Muscle of leg (tissue), 16 donors: ENCODE measurements at places on chromosomes 13 and 19. TPM values are rescaled to one million over a fixed set of nuclear protein-coding genes. Genes with fewer than 3 reads are reported as not detected.

EHD2 gene
- 132 TPM for polyA plus RNA-seq

KCNRG gene
- 1.00 TPM for polyA plus RNA-seq

ZNF530 gene
- polyA plus RNA-seq = 3.8 TPM

DNA sequence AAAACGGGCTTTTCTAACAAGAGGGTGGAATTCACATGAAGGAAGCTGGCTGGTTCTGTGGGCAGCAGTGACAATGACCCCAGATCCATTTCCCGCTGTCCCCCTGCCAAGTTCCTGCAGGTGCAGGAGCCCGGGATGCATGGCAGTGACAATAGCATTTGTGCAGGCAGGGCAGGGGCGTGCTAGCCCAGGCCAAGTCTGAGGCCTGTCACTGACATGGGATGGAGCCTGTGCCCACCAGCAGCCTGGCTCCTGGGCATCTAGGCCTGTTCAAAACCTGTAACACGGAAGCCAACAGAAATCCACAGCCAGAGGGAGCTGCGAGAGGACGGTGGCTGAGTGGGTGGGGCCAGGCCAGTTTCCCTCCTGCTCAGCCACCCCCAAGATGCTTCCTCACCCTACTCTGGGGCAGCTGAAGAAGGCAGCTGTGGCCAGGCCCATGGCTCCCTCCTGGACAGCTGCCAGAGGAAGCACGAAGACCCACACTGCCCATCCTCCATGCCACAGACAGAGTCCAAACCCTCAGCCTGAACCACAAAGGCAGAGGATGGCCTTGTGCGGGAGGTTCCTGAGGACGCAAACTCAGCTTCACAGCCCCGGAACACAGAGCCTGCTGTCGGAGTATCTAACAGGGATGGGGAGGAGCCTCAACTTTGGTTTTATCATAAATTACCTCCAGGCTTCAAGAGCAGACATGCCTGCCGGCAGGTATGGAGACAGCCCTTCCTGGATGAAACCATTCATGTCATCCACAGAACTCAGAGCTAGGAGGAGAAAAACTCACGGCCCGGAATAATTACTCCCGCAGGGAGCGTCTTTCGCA, 74.0 kb downstream of the CEBPG start:
- DNase-seq = no peak

GRCh38 chr13:98174307-98174706, 2.8 kb downstream of the RNF113B start:
- DNase-seq = peak; percentile 80

DNA sequence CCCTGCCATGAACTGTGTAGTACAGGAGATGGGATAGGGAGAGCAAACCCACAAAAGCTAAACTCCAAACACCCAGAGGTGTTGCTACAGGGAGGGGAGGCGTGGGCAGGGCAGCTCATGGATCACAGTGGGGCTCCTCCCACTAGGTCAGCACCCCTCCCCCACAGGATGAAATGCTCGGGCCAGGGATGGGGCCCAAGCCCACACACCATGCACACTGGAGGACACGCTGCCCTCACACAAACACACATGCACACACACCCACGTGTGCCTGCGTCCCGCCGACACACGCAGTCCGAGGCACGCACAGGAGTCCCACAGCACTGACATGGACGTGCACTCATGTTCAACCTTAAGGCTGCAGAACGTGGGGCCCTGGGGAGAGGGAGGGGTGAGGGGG, 6.0 kb upstream of the CCNP start:
- DNase-seq = no peak

- DNase-seq = no peak
Observed at GRCh38 chr13:40558656-40559055, 107.8 kb downstream of the FOXO1 start.

ZNF524 gene
- polyA plus RNA-seq = 9.4 TPM

- DNase-seq = no peak
Observed at GRCh38 chr13:30639671-30640070, 22.0 kb downstream of the USPL1 start.

SYT5 gene
- polyA plus RNA-seq = 0.08 TPM

DNA sequence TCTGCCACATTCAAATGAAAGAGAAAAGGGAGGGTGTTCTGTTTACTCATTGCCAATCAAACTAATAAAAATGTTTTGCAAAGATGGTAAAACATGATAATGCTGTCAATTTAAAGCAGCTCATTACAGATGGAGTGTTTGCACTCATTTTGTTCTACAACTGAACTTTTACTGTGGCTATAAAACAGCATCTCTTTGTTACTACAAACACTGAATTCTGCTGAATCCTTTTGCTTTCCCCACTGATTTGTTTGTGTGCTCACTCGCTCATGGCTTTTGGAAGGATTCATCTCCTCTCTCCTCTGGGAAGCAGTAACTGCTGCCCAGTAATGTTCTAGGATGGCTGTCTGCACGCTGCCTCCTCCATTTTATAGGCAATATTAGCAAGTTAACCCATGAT, 434.5 kb downstream of the PCDH9 start:
- peak; percentile 47 for DNase-seq

- DNase-seq = no peak
Observed at GRCh38 chr19:47172666-47173455, 42.2 kb downstream of the SAE1 start.

- no peak for DNase-seq
Observed at GRCh38 chr13:49701491-49701890, 10.2 kb upstream of the EBPL start.

GRCh38 chr13:24650161-24650560, 30.0 kb upstream of the ATP12A start:
- peak; percentile 56 for DNase-seq

DNA sequence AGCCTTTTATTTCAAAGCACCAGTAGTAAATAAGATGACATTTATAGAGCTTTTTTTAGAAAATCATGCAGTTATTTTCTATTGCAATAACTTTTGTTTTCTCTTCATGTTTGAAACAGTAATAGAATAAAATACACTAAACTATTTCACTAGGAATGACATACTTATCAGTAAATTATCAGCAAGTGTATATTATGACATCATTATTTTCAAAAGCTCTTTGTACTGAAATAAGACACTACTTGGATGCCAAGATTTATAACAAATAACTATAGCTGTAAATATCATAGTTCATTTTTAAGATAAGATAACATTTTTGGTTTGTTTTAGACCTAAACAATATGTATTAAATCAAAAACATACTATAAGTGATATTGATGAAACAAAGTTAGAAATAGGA, 56.8 kb downstream of the STOML3 start:
- no peak for DNase-seq

SACS gene
- polyA plus RNA-seq = 58.1 TPM

TMEM59L gene
- 4.4 TPM for polyA plus RNA-seq

GAPDHS gene
- not detected for polyA plus RNA-seq

GRCh38 chr13:77516342-77516789, 19.1 kb upstream of the SCEL start:
- DNase-seq = no peak

DNA sequence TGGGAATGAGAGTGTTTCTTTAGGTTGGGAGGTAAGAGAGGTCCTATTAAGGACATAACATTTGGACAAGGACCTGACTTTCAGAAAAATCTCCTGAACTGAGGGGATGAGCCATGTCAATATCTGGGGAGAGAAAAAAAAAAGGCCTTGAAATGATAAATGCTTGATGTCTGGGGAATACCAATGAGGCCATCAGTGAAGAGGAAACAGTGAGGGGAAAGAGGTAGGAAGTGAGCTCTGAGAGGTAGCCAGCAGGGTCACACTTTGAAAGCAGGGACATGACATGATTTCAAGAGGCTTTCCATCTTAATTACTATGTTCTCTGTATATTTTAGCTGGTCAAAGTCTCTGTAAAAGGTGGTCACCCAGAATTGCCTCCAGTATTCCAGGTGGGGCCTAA, 9.9 kb upstream of the UBE2L5 start:
- DNase-seq = no peak

DNA sequence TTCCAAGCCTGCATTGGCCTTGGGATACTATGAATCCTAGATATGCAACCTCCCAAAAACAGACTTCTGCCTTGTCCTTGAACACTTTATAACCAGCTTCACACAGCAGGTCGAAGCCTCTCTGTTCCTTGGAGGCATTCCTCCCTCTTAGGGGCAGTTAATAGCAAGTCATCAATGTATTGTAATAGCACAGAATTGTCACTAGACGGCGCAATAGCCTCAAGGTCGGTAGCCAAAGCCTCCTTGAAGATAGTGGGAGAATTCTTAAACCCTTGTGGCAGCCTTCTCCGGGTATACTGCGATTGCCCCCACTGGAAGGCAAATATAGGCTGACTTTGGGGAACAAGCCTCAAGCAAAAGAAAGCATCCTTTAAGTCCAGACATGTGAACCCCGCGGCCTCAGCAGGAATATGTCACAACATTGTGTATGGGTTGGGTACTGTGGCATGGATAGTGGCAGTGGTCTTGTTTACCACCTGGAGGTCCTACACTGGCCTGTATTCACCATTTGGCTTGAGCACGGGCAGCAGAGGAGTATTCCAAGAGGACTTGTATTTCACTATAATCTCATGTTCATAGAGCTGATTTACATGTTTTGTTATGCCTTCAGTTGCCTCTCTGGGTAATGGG, 61.1 kb downstream of the ZNF431 start:
- peak; percentile 27 for DNase-seq

GRCh38 chr19:7575434-7576040, 20.1 kb upstream of the CAMSAP3 start:
- no peak for DNase-seq

DNA sequence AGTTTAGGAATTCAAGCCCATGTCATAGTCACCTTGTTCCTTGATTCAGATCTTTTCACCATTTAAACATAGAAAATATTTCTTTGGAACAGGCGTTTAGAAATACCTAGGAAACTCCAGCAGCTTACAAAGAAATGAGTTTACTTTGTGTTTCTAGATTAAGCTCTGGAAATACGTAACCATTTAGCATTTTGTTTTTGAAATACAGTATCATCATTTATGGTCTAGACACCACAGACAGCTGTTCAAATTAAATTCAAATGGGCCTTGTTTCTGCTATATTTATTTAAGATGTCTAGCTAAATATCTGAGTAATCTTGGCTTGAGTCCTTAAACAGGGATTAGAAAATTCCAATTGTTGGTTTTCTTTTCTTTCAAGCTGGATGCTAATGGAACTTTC, 228.5 kb downstream of the NDFIP2 start:
- DNase-seq = peak; percentile 45

DNA sequence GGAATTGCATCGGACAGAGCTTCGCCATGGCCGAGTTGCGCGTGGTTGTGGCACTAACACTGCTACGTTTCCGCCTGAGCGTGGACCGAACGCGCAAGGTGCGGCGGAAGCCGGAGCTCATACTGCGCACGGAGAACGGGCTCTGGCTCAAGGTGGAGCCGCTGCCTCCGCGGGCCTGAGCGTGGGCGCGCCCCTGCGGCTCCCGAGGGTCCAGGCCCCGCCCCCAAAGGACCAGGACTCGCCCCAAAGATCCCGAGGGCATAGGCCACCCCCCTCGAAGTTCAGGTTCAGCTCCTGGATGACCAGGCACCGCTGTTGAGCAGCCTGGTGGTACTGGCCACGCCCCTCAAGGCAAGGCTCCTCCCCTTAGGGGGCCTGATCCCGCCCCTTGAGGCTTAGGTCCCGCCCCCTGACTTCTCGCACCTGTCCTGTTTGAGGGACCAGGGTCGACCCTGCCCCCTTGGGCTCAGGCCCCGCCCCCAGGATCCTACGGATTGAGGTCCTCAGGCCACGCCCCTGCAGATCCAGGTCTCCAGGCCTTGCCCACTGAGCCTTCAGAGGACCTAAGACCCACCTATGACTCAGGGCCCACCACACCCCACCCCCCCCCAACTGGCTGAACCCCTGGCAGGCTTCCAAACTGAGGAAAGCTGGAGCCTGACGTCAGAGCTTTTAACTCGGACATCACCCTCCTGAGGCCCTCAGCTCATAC, 43.1 kb downstream of the CYP4F22 start:
- peak; percentile 4 for DNase-seq

DNA sequence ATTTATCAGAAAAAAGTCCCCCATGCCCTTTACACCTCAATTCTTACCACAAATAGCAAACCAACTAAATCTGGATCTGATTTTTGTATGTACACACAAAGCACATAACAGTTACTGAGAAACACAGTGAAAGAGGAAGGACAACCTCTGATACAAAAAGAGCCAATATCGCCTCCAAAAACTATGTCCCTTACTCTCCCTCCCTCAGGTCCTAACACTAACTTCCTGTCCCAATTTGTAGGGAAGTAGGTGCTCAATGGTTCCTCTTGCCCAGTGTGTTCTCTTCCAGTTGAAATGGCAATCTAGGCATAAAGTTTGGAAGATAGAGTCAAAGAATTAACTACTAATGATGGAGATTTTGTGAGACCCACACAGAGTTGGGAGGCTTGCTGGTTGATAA, 15.8 kb upstream of the FPR3 start:
- no peak for DNase-seq

BRCA2 gene
- polyA plus RNA-seq = 3.1 TPM

GRCh38 chr19:48833977-48834376, 2.3 kb downstream of the HSD17B14 start:
- no peak for DNase-seq

DNA sequence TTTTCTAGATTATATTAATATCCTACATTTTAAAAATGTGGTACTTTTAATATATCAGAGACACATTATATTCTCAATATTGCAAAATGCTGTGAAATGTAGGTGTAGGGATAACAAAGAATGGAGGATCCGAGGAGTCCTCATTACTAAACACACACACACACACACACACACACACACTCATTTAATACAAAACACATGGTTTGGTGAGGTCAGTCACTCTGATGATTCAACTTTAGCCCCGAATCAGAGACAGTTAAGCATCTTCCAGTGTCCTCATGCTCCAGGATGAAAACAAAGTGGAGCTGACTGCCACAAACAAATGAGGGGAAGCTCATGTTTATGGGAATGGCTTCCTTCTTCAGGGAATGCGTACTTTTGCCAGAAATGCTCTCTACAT, 147.5 kb downstream of the CYSLTR2 start:
- DNase-seq = no peak

PRODH2 gene
- polyA plus RNA-seq = 0.18 TPM

- no peak for DNase-seq
Observed at GRCh38 chr19:5150902-5151741, 182.2 kb downstream of the KDM4B start.

DNA sequence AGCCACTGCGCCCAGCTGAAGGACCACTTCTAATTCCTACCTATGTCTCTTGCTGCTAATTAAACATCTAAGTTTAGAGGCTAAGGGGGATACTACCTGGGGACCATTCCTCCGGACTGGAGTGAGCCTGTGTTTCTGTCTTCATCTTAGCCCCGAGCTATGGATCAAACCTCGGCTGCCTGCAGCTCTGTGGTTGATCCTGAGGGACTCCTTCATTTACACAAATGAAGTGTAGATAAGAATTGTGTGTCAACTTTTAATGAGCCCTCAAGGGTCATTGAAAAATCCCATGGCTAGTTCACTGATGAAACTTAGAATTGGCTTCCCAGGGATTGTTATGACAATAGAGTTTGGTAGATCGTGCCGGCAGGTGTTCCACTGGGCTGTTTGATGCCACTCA, 31.5 kb upstream of the OR10H1 start:
- DNase-seq = no peak

GRCh38 chr13:91347996-91348905, 764 bp downstream of the MIR17HG start:
- DNase-seq = peak; percentile 61

CYP4F11 gene
- not detected for polyA plus RNA-seq

DNA sequence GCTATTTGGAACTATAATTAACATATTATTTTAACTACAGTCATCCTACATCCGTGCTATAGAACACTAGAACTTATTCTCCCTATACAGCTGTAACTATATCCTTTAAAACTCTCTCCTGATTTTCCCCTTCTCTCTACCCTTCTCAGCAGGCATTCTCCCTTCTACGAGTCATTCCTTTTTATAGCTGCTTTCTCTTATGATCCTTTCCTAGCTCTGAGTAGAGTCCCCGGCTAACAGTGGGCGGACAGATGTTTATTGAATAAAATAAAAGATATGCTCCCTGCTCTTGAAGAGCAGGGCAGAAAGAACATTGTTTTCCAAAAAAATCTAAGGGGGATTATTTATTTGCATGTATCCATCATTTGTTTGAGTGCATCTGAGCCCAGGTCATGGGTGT, 246.5 kb upstream of the TMTC4 start:
- peak; percentile 11 for DNase-seq
